ENCODE measurements at places on chromosomes 12 and 14.

GRCh38 chr14:99261912-99262787 lies 9.8 kb downstream of the BCL11B start:
- peak; percentile 36 for DNase-seq

- DNase-seq = no peak
Observed at GRCh38 chr12:120262852-120263747, 2.4 kb downstream of the PXN start.

GRCh38 chr12:108955225-108955835 lies 65.5 kb downstream of the SVOP start:
- peak; percentile 90 for DNase-seq

GRCh38 chr12:22684140-22685118 lies 59.5 kb downstream of the ETNK1 start:
- peak; percentile 23 for DNase-seq

DNA sequence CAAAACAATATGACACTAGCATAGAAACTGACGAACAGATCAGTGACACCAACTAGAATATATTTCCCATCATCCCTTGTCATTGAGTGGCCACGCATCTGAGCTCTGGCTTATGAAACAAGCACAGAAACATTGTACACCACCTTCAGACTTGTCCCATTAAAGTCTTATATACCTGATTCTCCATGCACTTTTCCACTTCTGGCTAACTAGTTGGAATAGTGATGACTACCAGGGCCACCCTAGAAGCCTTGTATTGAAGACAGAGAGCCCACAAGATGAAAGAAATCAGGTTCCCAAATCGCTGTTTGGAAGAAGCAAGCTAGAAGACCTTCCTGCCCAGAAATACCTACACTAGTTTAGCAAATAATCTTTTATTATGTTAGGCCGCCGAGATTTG lies 99.7 kb upstream of the PPM1H start:
- DNase-seq = no peak

- DNase-seq = no peak
Observed at GRCh38 chr12:112602150-112602549, 183.4 kb downstream of the PTPN11 start.

DNA sequence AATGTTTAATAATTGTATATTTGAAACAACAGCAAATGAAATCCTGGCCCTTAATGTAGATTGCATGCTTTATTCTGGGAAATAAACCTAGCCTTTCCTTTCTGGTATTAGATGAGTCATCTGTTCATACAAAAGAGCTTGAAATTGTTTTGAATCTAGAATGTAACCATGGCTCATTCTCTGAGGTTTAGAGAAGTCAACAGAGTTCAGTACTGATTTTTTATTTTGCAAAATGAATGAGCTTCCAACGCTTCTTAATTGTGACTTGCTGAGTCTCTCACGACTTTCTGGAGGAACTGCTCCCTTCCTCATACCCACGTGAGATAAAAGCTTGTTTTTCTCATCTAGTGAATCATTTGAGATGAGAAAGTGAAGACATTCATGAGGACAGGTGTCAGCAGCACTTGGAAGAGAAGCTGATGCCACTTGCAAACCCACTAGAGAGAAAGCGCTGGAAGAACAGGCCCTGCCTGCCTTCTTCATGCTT lies 509.6 kb downstream of the VRK1 start:
- no peak for DNase-seq

GRCh38 chr12:10171973-10172728 lies at the start of gene OLR1:
OLR1 (minus strand) TSS chr12:10172132; CDS start chr12:10172077, 55 bp downstream.
- DNase-seq = no peak

DNA sequence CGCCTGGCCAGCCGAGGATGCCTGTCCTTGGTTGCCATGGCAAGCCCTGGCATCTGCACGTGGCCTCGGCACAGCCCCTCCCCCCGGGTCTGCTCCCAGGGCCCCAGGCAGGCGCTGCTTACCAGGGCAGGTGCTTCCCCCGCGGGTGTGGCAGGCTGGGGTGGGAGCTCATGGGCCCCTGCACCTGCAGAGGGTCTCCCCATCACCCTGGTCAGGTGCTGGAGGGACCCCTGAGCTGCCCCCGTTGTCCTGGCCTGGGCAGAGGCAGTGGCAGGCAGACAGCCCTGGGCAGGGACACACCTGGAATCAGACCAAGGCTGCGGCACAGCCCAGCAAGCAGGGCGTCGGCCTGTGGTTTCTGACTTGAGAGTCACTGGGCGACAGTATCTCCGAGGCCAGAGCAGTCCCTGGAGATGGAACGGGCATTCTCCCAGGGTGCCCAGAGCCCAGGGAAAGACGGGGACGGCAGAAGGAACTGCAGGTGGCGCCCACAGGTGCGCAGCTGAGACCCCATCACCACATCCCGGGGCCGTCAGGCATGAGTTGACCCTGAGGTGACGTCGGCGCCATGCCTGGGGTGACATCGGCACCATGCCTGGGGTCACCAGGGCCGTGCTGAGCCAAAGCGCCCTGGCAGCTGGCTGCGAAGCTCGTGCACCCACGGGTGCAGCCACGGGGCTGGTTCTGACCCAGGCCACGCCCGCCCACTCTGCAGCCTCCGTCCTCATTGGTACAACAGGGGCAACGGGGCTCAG lies 56.1 kb upstream of the FBRSL1 start:
- DNase-seq = no peak

DNA sequence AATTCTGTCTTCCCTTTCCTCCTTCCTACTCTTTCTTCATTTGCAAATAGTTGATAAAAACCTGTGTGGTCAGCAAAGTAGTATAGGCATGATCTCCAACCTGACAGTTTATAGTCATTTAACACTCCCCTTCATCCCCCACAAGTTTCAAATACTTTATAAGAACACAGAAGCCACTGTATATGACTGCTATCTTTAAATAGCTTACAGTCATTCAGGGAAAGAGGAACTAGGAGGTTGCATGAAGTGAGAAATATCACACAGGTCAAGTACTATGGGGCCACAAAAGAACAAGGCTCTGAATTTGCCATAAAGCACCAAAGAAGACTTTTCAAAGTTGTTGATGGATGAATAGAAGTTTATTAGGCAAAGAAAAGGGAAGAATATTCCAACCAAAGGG lies 431.3 kb downstream of the NPAS3 start:
- DNase-seq = no peak

- no peak for DNase-seq
Observed at GRCh38 chr14:73719791-73720190, 5.6 kb upstream of the PNMA1 start.

DNA sequence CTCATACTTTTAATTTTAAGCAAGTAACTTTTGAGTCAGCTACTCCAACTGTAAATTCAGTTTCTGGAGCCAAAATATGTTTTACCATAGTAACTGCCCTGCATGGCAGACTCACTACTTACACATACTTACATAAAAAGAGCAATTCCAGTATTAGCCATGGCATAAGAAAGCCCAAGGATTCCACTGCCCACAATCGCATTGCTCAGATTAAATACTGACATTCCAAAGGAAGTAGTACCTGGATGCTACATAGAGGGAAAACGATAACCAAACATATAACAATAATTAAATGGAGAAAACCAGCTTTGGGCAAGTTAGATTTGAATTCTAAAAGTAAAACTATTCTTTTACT lies 2.2 kb downstream of the SLC38A2 start:
- DNase-seq = no peak

DNA sequence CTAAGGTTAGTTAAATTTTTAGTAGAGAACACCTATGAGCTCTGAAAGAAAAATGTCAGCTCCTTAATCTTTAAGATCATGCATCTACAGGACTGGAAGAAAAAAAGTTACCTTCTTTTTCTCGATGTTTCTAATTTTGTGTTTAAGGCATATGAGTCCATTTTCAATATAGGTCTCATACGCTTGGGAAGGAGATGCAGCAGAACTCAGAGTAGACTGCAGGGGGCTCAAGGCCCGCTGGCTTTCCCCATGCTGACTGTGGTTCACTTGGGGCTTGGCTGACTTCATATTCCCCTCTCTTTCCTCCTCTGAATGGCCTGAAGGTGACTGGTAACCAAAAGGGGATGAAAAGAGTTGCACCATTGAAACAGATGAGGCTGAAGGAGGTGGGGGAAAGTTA lies 1.5 kb downstream of the CAPRIN2 start:
- peak; percentile 29 for DNase-seq

- no peak for DNase-seq
Observed at GRCh38 chr12:71393625-71394024, 46.0 kb upstream of the LGR5 start.

GRCh38 chr14:51650716-51651387 lies 858 bp upstream of the FRMD6 start:
- DNase-seq = peak; percentile 41

GRCh38 chr12:7373226-7373625 lies 69.4 kb downstream of the ACSM4 start:
- no peak for DNase-seq

DNA sequence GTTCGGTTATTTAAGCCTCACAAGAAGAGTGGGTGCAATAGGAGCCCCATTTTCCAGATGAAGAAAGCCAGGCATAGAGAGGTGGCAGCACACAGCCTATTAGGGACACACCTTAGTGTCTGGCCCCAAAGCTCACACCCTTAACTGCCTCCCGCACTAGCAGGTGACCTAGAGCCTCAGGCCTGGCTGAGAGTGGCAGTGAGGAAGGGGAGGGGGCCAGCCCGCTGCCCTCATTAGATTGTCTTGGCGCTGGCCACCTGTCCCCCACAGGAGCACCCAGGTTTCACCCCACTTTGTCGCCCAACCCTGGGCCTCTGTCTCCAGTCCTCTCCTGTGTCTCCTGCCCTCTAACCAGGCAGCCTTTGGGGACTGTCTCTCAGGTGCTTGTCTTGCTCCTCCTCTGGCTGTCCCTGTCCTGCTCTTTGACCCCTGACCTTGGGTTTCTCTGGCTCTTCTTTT lies 18.5 kb upstream of the PGF start:
- DNase-seq = no peak

- DNase-seq = no peak
Observed at GRCh38 chr14:74474376-74474775, 18.7 kb downstream of the NPC2 start.

DNA sequence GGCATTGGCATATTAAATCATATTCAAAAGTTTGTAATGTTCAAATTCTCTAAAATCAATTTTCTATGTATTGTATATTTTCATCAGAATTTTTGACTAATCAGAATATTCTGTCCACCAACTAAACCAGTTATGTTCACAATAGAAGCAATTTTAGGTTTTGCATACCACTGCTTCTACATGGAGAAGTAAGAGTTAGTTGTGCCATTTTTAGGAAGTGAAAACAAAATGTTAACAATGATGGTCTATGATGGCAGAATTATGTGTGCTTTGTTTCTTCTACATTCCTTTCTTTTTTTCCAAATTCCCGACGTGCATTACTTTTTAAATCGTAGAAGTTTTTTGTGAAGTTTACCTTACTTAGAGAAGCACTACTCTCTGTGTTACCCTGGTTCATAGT lies 29.5 kb downstream of the ABHD12B start:
- DNase-seq = no peak

GRCh38 chr14:36951380-36951911 lies 221.0 kb downstream of the SLC25A21 start:
- no peak for DNase-seq

DNA sequence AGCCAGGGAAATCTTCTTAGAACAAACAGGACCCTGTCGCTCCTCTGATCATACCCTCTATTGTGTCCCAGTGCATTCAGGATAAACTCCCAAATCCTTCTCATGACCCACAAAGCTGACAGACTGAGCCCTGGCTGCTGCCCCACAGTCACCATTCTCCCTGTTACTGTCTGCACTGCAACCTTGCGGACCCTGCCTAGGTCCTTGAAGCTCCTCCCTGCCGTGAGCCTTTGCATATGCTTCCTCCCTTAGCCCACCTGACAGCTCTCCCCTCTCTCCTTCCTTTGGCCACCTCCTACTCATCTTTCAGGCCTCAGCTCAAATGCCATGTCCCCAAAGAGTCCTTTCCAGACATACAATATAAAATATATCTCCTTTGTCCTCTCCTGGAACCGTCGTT lies 62.4 kb downstream of the SLC6A12 start:
- no peak for DNase-seq

DNA sequence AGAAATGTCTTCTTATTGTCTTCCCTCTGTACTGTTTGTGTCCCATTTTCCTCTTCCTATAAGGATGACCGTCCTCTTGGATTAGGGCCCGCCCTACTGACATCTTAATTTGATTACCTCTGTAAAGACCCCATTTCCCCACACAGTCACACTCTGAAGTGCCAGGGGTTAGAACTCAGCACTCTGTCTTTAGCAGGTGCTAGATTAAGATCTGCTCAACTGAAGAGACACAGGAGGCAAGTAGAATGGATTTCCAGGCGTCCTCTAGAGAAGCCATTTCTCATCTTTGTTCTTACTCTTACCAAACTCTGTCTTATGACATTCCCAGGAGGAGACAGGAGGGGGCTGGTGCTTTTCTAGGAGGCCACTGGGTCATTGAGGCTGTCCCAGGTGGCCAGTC lies 50.8 kb downstream of the VCPKMT start:
- no peak for DNase-seq

DNA sequence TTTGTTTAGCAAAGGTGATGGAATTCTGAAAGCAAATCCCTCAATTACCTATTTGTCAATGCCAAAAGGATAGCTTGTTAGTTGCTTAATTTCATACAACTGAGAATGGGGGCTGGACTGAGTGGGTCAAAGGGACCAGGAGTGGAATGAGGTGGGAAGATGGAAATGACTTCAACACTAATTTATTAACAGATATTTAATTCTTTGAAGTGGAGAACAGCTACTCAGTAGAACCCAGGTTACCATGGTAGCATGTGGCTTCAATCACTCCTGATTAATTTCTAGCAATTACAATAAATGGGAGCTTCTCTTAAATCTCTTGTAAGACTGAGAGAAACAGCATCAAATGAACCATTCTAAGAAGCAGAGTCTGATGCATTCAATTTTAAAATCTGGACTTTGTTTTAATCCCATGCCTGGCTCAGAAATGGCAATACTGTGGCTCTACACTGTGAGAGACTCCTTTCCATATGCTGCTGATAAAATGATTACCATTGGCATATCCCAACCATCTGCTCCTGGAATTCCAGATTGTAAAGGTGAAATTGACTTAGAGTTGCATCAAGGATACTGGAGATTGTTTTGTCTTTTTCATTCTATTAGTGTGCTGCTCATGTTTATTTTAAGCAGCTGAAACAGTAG lies 607.8 kb downstream of the SNAPC1 start:
- DNase-seq = no peak

GRCh38 chr14:60092526-60092920 lies 800 bp downstream of the PCNX4 start:
- DNase-seq = peak; percentile 57

DNA sequence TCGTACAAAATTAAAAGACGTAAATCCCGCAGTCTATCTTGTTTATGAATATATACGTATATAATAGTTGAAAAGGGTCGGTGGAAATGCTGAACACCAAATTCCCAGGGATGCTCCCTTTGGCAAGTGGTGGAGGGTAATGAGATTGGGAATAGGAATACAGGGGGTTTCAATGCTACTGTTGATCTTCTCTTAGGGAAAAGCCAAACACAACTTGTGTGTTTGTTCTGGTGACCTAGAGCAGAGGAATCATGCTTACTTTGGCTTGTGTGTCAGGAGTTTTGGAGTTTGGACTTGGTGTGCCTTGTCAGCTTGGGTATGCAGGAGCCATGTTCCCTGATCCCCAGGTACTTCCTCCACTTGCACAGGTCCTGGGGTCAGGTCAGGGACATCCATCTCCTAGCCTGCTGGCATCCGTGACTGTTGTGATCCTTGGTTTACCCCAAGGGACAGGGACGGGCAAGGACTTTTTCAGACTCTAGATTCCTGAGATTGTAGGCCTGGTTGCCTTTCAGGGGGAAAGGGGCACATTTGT lies 4.1 kb downstream of the SLC10A1 start:
- DNase-seq = no peak
